SHP77 treated with DMSO at 0.1 percent for 48 hours (cell line): ENCODE measurements at places on chromosomes 5 and 9.

- no peak for DNase-seq
Observed at GRCh38 chr9:96419691-96419969, 1.5 kb upstream of the ZNF367 start.

GRCh38 chr5:16134204-16134603 is 45.4 kb downstream of the MARCHF11 start:
- no peak for DNase-seq

DNA sequence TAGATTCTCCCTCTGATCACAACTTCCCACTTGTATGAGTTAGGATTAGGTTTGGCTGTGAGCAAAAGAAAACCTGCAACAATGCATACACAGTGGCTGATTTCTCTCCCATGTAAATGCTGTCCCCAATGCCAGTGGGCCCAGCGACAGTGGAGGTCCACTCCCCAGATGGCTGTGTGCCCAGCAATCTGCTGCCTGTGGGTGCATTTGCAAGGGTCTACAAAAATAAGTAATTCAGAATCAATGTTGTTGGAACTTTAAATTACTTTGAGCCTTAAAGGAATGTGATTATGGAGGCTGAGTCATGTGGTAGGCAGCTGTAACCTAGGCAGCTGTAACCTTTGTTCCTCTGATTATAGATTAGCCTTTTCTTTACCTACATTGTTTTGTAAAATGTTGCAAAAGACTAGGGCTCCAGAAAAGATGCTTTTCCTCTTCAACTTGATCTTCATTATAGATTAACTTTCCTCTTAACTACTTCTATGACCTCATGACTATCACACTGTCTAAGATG is 14.2 kb upstream of the MXD3 start:
- DNase-seq, result no peak

- no peak for DNase-seq
Observed at GRCh38 chr9:6090277-6091210, 75.1 kb upstream of the RANBP6 start.

DNA sequence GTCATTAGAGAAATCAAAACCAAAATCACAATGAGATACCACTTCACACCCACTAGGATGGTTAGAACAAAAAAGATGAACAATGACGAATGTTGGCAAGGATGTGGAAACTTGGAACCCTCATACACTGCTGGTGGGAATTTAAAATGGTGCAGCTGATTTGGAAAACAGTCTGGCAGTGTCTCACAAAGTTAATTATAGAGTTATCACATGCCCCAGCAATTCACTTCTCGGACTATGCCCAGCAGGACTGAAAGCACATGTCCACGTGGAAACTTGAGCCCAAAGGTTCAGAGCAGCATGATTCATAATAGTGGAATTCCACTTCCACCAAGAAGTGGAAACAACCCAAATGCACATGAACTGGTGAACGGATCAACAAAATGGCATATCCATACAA is 85.0 kb upstream of the HRH2 start:
- DNase-seq, result no peak

DNA sequence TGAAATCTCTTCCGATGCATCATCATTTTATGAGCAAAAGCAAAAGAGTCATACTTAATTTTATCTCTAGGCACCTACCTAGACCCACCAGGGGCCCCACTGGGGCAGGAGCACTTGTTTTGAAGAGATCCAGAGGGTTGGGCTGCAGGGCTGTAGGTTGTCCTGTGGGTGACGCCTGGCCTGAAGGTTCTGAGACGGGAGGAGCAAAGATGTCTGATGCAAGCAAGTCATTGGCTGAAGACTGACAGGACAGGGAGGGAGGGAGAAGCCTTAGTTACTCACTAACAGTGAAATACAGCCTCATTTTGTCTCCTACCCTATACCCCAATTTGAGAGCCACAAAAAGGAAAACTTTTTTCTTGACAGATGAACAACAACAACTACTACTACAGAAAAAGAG is 17.1 kb upstream of the C9 start:
- no peak for DNase-seq

DNA sequence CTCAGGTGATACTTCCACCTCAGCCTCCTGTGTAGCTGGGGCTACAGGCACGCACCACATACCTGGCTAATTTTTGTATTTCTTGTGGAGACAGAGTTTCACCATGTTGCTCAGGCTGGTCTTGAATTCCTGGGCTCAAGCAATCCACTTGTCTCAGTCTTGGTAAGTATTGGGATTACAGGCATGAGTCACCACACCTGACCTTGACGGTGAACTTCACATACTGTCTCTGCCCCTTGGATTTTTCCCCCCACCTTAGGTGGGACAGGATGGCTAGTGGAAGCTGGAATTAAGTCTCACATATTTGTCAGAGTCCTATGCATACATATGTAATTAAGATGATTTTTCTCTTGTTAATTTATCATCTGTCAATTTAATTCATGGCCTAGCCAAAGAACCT is 20.9 kb upstream of the RFK start:
- no peak for DNase-seq

- no peak for DNase-seq
Observed at GRCh38 chr9:107180206-107180605, 102.9 kb upstream of the RAD23B start.

DNA sequence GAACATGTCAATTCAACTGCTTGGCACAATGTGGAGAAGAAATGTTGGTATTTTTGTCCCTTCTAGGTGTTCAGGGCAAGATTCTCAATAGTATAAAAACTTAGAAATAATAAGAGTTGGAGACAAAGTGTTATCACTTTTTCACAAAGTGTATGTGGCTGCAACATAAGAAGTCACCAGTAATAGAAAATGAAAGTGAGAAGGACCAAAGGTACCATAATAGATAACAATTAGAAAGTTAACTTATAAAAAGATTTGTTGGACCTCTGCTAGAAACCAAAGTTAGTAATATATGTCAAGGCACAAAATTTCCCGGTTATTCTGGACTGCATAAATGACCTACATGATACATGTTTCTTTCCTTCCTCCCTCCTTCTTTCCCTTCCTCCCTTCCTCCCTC is 1535.3 kb downstream of the EFNA5 start:
- DNase-seq, result no peak

GRCh38 chr5:141882594-141883183 is 4.5 kb upstream of the PCDH1 start:
- DNase-seq, result no peak

- DNase-seq, result no peak
Observed at GRCh38 chr9:77663754-77664153, 15.6 kb upstream of the GNA14 start.

DNA sequence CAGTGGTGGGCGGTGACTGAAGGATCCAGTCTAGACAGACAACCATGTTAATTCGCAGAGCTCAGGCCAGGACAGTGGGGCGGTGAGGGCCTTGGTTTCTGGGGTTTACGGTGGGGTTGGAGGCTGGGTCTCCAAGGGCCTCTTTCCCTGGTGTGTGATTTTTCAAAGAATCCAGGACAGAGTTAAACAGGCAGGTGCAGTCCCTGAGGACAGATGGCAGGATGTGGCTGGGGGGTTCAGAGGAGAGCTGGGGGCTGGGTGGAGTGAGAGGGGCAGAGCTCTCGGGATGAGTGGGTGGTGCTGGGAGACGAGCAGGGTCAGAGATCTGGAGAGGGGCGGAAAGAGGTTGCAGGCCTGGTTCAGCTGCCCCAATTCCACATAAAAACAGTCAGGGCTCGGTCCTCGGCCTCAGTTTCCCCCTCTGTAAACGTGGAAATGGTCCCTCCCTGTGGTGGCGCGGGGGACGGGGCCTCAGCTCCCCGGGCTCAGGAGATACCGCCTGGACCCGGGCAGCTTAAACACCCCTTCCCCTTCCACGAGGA is 145.9 kb downstream of the GAPVD1 start:
- no peak for DNase-seq

- DNase-seq, result no peak
Observed at GRCh38 chr9:123355761-123356431, at the start of gene CRB2. Gene CRB2 (plus strand): TSS chr9:123356197. CDS start chr9:123356261, 64 bp downstream.

GRCh38 chr9:16540743-16541613 is 329.5 kb downstream of the BNC2 start:
- DNase-seq, result no peak

DNA sequence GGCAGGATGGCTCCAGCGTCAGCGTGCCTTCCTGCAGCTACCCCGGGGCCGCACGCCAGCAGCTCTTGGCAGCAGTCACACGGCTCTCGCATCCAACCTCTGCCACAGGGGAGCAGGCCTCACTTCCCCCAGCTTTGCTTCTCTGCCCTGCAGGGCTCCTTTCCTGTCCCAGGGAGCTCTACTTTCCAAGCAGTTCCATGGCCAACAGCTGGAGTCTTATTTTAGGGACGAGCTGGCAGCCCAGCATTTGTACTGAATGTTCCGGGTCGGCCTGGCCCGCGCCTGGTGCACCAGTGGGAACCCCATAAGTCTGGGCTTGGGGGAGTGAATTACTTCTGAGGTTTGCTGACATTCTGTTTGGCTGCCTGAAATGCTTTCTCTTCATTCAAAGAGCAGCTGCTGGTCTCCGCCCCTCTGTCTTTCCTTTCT is 34.6 kb downstream of the GADD45G start:
- DNase-seq, result no peak

- DNase-seq, result no peak
Observed at GRCh38 chr5:179413711-179414458, 68.6 kb upstream of the ADAMTS2 start.

DNA sequence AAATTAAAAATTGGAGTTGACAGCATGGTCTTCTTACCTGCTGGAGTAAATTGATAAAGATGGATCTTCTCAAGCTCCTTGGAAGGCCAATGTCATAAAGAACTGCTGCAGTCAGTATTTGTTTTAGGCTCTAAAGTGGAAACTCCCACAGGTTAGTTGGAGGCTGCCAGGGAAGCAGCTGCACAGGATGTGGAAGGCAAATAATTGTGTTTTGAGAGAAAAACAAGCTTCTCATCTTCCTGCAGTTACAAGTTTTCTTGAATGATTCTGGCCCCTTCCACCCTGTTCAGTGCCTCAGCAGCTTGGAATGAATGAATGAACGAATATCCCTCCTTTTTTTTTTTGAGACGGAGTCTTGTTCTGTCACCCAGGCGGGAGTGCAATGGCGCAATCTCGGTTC is 13.9 kb downstream of the MROH2B start:
- peak; percentile 36 for DNase-seq

DNA sequence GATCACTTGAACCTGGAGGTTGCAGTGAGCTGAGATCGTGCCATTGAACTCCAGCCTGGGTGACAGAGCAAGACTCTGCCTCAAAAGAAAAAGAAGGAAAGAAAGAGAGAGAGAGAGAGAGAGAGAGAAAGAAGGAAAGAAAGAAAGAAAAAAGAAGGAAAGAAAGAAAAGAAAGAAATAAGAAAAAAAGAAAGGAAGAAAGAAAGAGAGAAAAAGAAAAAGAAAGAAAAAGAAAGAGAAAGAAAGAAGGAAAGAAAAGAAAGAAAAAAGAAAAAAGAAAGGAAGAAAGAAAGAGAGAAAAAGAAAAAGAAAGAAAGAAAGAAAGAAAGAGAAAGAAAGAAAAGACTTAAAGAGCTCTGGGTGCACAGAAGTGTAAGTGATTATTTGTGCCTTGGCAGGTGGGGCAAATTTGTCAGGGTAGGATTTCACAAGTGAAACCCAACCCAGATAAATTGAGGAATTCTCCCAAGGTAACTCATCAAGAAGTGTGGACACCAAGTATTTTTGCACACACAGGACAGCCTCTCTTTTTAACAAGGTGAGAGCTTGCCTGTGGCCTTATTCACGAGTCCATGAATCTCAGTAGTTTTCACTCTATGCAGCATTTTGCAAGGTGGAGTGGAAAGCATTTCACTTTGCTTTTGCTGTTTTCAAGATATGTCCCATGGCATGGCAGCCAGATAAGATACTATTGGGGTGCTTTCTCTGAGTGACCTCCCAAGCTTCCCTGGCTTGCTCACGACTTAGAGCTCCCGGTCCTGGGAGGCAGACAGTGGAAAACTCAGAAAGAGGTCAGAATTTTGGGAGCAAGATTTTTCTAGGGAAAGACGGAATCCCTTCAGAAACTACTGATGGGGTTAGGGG is 57.8 kb downstream of the C9orf153 start:
- DNase-seq, result no peak

- peak; percentile 27 for DNase-seq
Observed at GRCh38 chr5:140402258-140403074, 833 bp downstream of the ANKHD1 start.

- DNase-seq, result no peak
Observed at GRCh38 chr9:115035841-115036612, 81.9 kb downstream of the TNC start.

DNA sequence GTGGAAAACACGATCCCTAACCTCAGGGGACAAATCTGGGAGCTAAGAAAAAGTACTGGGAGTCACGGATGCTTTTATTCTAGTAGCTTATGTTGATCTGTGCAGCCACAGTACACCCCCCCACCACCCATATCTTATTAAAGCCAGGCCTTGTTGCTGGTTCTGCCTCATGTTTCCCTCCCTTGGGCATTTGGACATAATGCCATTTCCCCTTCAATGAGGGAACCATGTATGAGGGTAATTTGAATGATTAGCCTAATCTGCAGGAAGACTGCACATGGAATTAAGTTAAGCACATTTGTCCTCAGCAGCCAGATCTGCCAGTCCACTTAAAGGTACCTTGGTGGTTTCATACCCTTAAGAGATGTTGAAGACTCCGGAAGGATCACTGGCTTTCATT is 102.0 kb downstream of the ARHGAP26 start:
- DNase-seq, result no peak

DNA sequence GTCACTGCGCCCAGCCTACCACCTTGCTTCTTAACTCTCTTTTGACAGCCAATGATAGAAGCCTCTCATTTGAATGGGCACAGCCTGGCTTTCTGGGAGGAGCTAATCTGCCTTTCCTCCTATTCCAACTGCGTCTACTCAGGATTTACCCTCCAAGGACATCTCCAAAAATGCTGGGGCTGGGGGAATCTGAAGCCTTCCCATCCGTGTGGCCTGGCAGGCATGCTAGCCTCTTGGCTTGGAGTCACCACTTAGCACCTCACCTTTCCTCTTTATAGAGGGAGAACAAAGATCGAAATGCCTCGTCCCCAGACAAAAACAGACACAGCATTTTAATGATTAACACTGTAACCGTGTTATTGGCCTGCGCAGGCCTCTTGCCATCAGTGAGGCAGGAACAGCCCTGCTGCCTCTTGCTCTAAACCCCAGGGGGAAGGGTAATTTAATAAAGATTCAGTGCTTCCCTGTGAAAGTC is 108.2 kb upstream of the KLF4 start:
- no peak for DNase-seq

DNA sequence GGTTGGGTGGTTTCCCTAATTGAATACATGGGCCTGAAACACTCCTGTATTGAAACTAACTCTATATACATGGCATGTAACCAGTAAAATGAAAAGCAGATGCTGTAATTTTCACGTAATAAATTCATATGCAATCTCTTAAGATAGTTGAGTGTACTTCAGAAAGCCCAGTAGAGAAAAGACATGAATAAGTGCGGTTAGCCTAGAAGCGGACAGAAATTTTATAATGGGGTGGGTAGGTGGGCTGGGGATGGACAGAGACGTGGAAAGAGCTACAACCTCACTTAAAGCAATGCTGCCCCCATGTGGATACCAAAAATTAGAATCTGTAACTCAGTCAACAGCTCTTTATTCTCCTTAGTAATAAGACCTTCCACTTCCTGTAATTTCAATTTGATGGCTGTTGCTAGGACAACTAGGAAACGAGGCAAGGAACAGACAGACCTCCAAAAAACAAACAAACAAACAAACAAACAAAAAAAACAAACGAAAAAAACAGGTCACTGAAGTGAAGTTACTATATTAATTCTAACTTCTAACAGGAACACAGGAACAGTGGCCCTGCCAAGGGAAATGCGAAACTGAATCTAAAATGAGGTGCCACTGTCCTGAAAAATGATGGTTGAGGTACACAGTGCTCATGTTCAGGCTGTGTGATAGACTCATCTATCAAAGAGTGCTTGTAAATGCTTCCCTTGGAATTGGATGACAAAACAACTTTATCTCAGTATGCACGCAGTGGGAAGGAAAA is 103.4 kb upstream of the GNA14 start:
- DNase-seq, result peak; percentile 8

- peak; percentile 88 for DNase-seq
Observed at GRCh38 chr5:125634216-125634835, 788.9 kb upstream of the GRAMD2B start.
